ENCODE measurements at places on chromosomes 2 and 18. TPM values are rescaled to one million over a fixed set of nuclear protein-coding genes. Genes with fewer than 3 reads are reported as not detected.

DNA sequence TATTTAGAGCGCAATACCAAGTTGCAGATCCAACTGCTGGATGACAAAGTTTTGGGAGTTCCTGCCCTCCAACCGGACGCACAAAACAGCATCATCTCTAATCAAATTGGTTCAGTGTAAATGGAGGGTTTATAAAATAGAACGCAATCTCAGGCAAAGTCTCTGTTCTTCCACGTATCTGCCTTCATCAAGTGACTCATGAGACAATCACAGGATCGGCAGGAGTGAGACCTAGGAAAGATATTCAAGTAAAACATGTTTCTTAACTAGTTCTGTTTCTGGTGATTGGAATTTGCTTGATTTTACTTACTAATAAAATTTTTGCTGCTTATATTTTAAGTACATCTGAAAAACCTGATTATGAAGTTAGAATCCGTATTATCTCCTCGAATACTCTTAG is 7.6 kb downstream of the FZD5 start:
- DNase-seq = no peak

- no peak for DNase-seq
These were observed 171.0 kb downstream of the DNER start for GRCh38 chr2:229543176-229543873.

DNA sequence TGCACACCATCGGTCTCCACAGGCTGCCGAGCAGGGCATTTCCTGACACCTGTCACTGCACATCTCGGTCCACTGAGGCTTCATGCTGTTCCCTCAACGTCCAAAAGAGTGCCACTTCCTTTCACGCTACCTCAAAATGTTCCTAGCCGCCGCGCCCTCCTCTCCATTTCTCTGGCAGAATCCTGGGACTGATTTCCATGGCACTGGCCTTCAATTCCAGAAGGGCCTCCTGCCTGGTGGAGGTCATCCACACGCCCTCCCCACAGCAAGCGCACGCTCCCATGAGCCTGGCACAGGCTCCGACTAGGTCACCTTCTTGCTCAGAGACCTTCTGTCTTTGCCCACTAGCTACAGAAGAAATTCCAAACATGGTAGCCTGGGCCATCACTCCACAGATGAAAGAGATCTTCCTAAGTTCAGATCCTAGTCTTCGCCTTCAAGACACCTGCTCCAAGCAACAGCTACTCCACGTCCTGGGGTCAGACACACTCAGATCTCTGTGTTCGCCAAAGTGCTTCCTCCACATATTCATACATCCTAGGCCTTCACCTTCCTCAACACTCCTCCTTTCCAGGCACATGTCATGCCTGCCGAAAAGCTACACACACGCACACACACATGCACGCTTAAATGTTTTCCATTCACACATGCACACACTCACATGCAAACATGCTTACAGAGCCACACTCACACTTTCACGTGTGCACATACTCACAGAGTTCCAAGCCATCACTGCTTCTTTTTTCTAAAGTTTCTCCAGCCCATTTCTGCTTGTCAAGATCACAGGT is 94.0 kb downstream of the PXDN start:
- no peak for DNase-seq

DNA sequence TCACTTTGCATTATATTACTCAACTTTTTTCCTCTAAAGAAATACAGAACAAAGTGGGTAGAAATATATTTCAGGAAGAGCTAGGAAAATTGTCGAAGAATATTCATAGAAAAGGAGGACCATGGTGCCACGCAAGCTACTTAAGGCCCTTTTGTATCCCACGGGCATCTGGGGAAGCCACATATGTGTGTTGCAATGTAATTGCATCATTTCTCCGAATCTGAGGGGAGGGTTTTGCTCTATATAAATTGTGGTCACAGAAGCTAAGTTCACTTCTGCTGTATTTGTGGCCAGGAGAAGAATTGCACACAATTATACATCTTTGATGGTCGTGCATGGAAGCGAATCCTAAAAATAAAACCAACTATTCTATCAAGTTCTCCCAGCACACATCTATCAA is 360.3 kb downstream of the IRS1 start:
- DNase-seq = no peak

- DNase-seq = no peak
These were observed 55.6 kb downstream of the SOWAHC start for GRCh38 chr2:109669731-109670130.

DNA sequence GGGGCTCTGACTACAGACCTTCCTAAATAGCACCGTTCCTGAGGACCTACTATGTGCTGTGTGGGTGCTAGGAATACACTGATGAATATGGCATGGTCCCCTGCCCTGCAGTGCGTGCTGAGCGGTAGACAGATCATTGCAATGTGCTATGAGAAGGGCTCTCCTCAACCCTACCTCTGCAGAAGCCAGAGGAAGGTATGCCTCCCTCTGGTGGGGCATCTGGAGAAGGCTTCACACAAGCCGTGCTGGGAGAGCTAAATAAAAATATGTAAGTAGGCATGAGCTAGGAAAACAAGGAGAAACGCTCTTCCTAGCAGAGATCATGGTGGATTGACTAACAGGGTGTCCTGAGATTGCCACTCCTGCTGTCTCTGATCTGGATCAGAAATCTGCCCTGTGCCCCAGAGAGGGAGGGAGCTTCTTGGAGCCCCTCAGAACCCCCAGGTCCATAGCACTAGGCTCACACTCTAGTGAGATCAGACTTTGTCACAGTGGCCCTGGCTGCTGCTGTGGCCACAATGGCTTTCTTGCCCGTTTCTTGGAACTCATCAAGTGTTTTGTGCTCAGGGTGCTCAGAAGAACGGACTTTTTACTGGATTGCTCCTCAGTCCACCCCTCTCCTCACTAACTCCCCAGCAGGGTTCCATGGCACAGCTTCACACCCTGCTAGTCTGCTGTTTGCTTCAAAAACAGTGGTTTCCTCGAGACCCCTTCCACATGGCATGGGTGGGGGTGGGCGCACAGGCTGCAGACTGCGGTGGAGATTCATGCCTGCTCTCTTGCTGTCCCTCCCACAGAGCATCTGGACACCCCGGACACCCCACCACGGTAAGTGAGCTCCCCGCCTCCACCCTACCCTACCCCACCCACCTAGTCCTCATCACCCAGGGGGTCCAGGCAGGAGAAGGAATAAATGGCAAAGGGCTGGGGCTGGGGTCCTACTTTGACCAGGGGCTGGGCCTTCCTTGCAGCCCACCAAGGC is 14.2 kb downstream of the SIGLEC15 start:
- DNase-seq = no peak

DNA sequence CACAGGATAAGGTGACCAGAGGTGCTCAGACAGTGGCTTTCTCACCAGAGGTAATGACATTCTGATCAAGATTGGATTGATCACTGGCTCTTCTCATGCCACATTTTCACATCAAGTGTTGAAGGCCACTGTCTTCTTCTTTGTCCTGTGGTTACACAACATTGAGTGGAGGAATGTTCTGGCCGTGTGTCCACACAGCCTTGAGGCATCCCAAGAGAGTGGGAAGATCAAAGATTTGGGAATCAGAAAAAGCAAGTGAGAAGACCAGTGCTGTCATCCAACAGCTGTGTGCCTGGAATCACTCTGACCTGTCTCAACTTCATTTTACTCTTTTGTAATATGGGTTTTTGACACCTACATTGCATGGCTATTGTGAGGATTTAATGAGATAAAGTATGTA is 67.4 kb downstream of the IL1R2 start:
- DNase-seq = no peak

DNA sequence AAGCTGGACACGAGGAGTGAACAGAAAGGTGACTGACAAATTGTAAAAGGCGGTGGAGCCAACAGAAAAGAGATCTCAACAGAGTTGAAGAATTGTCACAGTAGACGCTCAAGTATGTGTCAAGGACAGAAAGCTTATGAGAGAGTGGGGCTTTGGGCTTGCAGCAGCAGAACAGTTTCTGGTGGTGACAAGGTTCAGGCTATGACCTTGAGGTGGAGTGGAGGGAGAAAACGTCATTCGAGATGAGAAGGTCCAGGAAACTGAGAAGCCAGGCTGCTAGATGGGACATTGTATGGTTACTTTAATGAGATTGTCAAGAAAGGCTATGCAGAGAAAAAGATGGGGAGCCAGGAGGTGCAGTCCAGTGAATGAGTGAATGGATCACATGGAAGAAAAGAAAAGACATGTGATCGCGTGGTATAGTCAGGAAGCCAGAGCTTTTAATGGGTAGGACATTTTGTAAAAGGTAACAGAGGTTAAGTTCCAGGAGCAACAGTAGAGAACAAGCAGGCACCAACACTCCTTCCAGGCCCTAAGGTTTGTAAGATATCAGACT is 91.1 kb upstream of the EPC2 start:
- no peak for DNase-seq

DNA sequence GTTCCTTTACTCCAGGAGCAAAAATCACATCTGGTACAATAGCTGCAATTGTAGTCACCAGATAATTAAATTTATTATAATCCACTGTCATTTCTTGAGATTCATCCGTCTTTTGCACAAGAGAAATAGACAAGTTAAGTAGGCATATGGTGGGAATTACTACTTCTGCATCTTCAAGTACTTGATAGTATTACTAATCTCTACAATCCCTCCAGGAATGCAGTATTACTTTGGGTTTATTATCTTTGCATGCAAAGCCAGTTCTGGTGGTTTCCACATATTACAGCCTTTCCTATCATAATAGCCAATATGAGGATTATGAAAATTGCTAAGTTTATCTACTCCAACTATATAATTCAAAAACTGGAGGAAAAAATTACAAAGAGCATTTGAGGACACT is 254.1 kb downstream of the IKZF2 start:
- no peak for DNase-seq

GRCh38 chr2:209368406-209368805 is 55.4 kb upstream of the MAP2 start:
- DNase-seq = no peak

DNA sequence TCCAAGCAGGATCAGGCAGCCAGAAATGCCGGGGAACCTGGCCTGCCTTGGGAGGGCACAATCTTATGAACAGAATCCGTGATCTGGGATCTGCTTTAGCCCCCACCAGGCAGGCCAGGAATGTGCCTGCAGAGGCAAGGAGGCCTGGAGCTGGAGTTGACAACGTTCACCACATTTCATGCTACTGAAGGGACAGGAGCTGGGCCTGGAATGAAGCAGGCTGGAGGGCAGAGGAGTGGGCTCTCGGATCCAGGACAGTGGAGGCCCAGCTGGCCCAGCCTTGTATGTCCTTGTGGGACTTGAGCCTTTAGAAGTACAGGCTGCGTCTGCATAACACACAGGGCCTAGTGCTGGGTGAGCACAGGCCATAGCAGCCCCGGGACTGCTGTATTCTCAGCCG is 91.8 kb downstream of the KLHL29 start:
- no peak for DNase-seq

DNA sequence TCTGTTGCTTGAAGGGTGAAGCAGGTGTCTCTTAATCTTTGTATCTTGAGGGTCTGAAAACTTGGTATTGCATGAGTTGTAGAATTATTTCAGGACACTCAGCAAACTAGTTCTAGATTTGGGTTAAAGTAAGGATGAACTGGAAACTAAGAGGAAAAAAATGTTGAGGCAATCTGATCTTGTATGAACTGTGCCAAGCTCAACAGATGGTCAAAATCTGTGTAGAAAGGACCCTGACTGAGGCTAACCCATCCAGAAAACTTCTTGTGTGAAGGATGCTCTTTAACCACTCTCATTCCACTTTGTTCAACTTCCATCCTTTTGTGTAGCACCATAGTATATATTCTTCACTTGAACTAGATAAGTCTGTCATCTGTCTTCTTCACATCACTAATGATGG is 861.7 kb downstream of the SLC4A3 start:
- no peak for DNase-seq

The VWA3B gene
- not detected for total RNA-seq

The CDKL4 gene
- total RNA-seq = 0.88 TPM

The RNF149 gene
- total RNA-seq = 38.0 TPM

The BOLA3 gene
- total RNA-seq = 91.6 TPM

The RAB1A gene
- 118 TPM for total RNA-seq

The VWC2L gene
- not detected for total RNA-seq
